Fibroblast of the aortic adventitia (primary cell): ENCODE measurements at places on chromosomes 4 and X. TPM values are rescaled to one million over a fixed set of nuclear protein-coding genes. Genes with fewer than 3 reads are reported as not detected.

DNA sequence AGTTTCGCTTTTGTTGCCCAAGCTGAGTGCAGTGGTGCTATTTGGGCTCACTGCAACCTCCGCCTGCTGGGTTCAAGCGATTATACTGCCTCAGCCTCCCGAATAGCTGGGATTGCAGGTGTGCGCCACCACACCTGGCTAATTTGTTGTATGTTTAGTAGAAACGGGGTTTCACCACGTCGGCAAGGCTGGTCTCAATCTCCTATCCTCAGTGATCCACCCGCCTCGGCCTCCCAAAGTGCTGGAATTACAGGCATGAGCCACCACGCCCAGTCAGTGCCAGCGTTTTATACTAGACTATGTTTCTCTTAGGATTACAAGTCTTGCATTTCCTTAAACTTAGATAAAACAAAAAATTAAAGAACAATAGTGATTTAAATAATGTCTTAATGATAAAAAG lies 13.0 kb downstream of the KLF3 start:
- DNase-seq = no peak

DNA sequence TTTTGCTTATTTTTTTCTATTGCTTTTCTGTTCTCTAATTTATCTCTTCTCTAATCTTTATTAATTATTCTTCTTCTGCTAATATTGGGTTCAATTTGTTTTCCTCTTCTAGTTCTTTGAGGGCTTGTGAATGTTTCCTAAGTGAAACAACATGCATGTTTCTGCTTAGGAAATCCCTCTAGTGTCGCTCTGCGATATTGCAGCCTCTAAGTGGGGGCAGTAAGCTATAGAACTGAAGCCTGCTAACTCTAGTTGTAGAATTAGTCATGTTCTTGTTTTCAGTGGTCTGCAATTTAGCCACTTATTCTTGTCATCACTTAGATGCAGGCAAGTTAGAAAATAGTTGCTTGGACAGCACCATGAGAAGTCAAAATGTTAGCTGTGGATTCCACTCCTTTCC lies 222.6 kb downstream of the SPIN4 start:
- DNase-seq = peak; percentile 1

- peak; percentile 30 for DNase-seq
Measured at GRCh38 chr4:1155314-1155713, 17.1 kb downstream of the SPON2 start.

The HMX1 gene
- total RNA-seq = not detected in 2 replicates

The LRAT gene
- total RNA-seq = 0.57 TPM in 1 of 2 replicates, not detected in the other
